ENCODE measurements at places on chromosomes 11 and 22.

- no peak for DNase-seq
Measured at GRCh38 chr11:16347928-16348685, 8.2 kb downstream of the SOX6 start.

DNA sequence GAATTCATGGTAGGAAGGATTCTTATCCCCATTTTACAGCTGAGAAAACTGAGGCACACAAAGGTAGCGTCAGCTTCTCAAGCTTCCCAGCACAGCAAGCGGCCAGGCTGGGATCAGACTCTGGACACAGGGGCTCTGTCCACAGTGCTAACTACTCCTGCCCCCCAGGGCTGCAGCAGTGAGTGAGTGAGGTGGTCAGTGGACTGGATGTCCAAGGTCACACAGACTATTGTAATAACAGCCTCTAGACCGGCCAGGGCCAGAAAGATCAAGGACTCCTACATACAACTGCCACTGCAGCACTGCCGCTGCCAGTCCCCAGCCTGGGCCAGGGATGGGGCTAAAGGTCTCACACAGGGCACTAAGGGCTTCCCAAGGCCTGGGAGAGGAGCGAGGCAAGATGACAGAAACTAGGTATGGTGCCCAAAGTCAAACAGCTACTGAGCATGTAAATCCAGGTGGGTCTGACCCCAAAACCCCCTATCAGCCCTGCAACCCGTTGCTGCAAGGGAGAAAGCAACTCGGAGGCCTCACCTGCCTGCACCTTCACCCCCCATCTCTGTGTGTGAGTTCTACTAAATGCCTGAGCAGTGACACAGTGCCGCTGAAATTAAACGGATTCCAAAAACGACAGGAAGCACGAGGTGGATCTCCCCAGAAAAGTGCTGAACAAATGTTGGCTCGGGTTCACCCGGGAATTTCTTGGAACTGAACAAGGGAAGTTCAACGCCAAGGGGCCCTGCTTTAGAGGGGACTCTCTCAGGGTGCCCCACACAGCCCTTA, 161.8 kb upstream of the GRK3 start:
- DNase-seq: no peak

GRCh38 chr11:119318240-119319135, 1.6 kb upstream of the MCAM start:
- DNase-seq: no peak

DNA sequence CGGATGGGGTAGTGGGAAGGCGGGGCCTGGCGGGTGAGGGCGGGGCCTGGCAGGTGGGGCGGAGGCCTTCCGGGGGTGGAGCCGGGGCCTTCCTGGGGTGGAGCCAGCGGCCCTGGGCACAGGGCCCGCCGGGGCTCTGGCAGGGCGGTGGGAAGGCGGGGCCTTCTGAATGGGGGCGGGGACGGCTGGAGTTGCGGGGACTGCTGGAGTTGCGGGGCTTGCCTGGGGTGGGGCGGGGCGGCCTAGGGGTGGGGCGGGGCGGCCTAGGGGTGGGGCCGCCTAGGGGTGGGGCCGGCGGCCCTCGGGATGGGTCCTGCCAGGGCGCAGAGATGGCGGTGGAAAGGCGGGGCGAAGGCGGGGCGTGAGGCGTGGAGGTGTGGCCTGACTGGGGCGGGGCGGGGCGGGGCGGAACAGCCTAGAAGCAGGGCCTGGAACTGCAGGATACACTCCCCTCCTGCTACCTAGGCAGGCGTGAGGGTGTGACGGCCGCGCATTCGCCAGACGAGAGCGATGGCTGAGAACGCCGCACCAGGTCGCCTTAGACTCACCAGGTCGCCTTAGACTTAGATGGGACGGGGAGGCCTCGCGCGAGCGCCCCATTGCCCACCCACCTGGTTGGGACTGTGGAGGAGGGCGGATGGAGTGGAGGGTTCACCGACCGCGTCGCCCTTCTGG, 19.3 kb downstream of the RRP7A start:
- peak; percentile 59 for DNase-seq

DNA sequence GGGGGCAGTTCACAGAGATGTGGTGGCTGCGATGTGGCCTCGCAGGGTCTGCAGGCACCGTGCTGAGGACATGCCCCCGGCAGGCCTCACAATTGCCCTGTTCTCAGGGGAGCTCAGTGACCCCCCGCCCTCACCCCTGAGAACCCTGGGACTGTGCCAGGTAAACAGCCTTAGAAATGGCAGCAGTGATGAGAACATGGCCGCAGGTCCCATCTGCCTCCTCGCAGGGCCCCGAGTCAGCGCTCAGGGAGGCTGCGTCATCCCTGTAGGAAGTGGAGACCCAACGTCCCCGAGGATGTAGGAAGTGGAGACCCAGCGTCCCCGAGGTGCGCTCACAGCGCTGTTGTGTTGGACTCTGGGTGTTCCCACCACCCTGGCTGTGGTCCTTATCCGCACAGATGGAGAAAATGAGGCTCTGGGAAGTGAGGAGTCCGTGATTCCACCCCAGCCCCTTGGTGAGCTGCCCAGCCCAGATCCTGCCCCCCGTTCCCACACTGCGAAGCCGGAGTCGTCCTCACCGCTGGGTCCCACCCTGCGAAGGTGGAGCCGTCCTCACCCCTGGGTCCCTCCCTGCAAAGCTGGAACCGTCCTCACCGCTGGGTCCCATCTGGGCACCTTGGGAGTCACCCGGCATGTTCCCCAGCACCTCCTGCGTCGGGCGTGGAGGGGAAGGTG, 1086.8 kb downstream of the BRD1 start:
- DNase-seq: no peak

DNA sequence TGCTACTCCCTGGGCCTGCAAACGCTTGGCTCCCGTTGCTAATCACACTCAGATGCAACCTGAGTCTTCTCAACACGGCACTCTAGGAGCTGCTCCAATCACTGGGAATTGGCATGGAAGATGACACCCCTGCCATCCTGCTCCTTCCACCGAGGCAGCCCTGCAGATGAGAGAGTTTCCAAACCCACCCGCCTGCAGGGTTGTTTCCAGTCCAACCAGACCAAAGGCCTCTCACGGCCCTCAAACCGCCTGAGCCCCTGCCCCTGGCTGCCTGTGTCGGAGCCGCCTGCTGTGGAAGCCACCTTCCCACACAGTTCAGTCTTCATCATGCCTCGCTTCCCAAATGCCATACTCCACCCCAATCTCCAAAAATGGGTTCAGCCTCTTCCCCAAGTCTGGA, 36.8 kb upstream of the TP53I11 start:
- no peak for DNase-seq

GRCh38 chr22:42214633-42215415, 55.6 kb downstream of the TCF20 start:
- DNase-seq: no peak

DNA sequence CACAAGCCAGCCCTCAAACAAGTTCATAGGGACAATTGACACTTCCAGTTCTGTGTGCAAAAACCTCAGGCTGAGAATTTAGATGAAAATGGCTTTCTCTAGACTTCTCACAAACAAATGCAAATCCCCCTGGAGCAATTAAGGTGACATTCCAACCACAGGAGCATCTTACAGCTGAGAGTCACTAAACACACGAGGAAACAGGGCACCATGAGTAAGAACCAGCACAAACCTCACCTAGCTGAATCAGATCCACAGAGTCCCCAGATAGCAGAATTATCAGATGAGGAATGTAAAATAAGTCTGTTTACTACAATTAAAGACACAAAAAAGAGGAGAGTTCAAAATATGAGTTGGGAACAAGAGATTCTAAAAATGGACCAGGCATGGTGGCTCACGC, 51.5 kb downstream of the RTL6 start:
- DNase-seq: no peak

DNA sequence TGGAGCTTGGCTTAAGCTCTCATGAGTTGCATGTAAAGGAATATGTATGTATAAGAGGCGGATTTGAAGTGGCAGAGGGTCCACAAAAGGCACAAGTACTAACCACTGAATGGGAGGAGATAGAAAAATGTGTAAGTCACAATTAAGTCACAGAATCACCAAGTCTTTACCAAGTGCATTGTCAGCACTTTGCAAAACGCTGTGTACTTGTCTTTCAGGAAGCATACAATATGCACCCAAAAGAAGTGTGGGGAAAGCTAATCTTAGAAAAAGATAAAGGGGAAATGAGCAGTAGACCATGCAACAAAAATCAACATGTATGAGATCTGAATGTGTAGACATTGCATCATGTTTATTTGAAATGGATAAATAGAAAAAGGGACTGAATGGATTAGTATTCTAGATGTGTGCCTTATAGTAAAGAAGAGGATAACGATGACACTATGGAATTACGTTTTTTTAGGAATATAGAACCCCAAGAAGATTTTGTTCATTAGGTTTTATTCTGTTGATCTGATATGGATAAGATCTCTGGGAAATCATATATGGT, 4.5 kb downstream of the CNTF start:
- DNase-seq: no peak

DNA sequence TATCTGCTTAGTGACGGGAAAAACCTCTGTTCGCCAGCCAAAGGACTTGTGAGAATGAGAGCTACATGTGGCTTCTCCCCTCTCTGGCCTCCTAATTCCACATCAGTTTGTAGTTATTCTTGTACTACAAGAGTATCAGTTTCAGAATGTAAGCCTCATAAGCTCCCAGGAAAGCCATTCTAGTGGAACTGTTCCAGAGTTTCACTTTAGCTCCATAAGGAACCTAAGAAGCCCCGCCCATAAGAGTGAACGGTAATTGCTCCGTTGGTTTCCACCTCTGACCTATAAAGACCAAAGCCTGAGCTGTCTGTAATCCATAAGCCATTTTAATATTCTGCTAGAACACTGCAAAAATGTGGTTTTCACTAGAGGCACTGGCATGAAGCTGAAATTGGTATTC, 53.0 kb downstream of the SIK3 start:
- no peak for DNase-seq

GRCh38 chr11:2707736-2708135, 7.9 kb upstream of the KCNQ1OT1 start:
- DNase-seq: no peak

DNA sequence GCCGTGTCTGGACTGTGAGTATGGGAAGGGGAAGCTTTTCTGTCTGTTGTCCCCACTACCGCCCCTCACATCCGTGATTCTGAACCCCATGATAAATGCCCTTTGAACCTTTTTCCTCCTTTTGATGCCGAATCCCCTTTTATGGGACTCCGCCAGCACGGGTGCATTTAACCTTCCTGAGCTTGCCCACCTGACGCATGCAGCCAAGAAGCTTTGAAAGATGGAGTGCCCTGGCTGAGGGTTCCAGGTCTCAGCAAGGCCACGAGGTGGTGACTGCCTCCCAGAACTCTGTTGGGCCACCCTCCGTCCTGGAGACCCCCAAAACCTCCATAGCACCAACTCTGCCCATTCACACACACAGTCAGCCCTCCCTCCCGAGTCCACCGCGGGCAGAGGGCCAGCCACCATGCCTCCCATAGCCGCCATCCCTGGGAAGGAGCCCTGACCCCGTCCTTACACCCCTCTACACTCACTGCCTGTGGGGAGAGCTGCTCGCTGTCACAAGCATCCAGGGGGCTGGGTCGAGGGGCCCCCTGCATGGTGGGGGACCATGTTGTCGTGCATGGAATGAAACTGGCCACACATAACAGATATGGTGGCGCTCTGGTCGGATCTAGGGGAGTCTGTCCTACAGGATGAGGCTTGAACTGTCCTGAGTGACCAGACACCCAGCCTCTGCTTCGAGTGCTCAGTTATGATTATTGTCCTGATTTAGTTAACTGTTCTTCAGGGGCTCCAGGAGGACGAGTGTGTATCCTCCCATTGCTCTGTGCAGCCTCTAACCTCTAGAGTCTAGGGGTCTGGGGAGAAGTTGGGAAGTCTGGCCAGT, 822 bp upstream of the COMT start:
- DNase-seq: no peak

DNA sequence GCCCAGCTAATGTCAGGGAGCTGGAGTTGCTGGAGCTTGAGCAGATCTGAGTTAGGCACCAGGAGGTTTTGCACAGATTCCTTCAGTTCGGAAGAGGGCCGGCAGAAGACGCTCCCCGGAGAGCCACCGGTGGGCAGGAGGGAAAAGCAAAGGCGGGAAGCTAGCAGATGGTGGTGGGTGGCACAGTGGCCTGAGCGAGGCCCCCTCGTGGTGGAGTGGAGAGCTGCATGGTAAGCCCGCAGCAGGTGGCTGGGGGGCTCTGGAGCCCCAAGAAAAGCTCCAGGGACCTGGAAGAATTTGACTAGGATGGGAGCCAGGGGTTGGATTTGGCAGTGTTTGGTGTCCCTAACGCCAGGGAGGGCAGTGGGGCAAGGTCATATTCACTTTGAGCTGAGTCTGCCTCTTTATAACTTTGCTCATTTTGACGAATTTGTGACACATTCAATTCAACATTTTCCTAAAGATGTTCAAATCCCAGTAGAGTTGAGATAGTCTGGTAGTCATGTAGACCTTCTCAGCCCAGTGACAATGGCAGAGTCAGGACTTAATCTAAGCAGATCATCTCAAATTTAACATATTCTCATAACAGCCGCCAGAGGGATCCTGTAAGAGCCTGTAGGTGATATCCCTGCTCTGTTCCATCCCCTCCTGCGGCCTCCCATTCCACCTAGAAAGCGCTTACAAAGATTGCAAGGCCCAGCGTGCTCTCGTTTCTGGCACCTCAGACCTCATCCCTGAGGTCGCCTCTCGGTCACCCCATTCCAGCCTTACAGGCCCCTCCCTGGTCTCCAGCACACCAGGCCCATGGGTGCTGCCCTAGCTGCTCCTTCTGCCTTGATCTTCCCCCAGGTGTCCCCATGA, 57.9 kb downstream of the TRIM29 start:
- no peak for DNase-seq

DNA sequence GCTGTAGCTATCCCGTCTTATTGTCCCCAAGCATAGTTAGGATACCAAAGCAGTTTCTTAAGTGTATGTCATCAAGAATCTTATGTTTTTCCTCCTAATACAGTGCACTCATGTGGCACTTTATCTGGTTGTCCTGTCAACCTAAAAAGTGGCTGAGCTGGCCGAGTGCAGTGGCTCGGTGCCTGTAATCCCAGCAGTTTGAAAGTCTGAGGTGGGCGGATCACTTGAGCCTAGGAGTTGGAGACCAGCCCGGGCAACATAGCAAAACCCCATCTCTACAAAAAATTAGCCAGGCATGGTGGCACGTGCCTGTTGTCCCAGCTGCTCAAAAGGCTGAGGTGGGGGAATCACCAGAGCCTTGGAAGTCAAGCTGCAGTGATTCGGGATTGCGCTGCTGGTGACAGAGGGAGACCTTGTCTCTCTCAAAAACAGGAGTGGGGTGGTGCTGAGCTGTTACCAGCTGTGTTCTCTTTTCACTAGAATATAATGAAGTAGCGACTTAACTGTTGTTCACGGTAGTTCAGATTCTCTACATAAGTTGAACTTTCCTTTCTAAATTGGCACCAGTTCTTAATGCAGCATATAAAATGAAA, 48.1 kb downstream of the EP300 start:
- no peak for DNase-seq

- DNase-seq: no peak
Measured at GRCh38 chr22:24503843-24504338, 8.8 kb downstream of the UPB1 start.

GRCh38 chr22:45996241-45997076, 19.5 kb upstream of the WNT7B start:
- DNase-seq: no peak

DNA sequence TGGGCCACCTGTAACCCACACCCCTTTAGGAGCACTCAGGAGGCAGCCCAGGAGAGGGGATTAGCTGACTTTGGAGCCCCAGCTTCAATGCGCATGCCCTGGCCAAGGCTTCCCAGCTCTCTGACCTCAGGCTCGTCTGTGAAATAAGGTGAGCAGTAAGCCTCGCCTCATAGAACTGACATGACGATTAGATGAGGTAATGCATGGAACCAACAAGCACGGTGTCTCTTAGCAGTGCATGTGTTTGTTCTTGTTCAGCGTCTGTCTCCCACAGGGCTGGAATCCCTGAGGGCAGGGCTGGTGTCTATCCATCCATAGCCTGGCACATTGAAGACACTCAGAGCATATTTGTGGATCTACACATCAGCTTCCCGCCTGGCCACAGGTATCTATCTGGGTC, 415.4 kb downstream of the MN1 start:
- DNase-seq: no peak

All from stimulated activated CD8-positive, alpha-beta memory T cell treated with anti-CD3 and anti-CD28 coated beads, Interleukin-12 subunit alpha, Interleukin-12 subunit beta, amount 100 ng/mL, for 4 hours (primary cell).